ENCODE measurements at places on chromosomes 6 and 20.

- DNase-seq = no peak
These were observed 302.8 kb upstream of the RNF217 start for GRCh38 chr6:124659427-124659826.

DNA sequence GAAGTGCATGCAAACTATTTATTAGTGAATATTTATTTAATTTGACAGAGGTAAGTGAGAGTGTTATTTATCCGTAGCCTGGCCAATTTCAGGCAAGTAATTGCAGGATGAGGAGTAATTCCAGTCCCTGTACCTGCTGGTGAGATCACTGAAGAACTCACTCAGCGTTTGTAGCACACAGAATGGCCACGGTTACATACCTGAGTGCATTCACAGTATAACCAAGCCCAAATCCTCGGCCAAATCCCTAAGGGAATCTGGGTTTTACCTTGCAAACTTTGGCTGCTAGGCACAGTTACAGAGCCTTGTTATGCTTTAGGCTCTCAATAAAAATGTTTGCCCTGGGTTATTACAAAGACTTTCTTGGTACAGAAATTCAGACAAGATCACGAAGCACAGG is 93.3 kb downstream of the KCNQ5 start:
- no peak for DNase-seq

- no peak for DNase-seq
These were observed 148.4 kb downstream of the CARMIL1 start for GRCh38 chr6:25427549-25427948.

DNA sequence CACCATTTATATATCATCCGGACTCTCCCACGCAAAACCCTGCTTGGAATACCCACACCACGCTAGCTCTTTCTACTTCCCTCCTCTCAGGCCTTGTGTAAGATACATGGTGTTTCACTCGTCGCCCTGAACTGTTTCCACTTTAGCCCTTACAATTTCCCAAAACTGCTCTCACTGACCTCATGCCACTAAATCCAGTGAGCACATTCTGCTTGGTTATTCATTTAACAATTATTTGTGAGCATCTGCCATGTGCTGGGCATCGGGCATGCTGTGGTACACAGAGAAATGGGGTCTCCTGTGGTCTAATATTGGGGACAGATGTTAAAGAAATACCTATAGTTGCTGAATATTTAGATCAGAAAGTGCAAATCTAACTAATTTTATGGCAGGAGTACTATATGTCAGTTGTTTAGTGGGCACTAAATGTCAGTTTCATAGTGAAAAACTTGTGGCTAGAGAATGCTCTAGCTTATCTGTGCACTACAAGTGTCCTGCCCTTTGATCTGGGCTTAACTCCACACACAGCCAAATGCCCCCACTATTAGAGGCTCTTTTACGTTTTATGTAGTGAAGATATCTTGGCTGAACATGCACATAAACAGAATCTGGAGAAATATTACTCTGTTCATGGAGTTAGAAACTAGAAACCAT is 41.0 kb downstream of the PLEKHG1 start:
- no peak for DNase-seq

DNA sequence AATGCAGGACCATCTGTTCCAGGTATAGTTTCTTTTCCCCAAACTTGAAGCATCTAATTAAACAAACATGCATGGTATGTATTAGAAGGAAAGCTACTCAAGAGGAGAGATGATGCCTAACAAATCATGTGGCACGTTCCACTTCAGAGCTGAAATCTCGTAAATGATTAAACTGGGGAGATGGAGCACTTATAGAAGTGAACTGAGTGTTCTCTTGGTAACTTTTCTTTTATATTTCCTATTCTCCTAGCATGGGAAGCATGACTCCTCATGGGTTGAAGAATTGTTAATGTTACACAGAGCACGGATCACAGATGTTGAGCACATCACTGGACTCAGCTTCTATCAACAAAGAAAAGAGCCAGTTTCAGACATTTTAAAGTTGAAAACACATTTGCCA is 61.1 kb downstream of the CCN2 start:
- DNase-seq = no peak

DNA sequence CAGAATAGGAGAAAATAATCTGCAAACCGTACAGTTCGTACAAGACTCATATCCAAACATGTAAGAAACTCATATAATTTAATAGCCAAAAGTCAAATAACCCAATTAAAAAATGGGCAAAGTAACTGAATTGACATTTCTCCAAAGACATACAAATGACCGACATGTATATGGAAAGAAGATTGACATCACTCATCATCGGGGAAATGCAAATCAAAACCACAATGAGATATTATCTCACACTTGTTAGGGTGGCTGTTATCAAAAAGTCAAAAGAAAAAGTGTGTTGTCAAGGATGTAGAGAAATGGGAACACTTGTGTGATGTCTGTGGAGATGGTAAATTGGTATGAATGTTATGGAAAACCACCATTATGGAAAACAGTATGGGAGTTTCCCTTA is 70.5 kb upstream of the STXBP5 start:
- DNase-seq = no peak

- no peak for DNase-seq
These were observed 166.7 kb downstream of the DLL1 start for GRCh38 chr6:170124150-170124549.

DNA sequence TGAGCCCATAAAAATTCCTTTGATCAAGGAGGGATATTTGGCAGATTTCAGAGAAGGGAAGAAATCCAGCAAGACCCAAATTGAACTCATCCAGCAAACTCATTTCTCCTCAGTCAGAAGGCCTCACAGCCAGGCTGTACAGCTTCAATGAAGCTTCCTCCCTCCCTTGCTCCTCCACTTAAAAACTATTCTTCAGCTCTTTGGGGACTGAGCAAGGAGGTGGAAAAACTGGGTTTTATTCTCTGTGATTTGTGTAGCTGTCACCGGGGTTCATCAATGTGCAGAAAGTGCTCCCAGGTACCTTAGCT is 158.7 kb upstream of the ZNF184 start:
- no peak for DNase-seq

GRCh38 chr6:409370-409972 is 17.9 kb downstream of the IRF4 start:
- DNase-seq = no peak

GRCh38 chr6:28981833-28982475 is 23.2 kb downstream of the ZNF311 start:
- peak; percentile 71 for DNase-seq

DNA sequence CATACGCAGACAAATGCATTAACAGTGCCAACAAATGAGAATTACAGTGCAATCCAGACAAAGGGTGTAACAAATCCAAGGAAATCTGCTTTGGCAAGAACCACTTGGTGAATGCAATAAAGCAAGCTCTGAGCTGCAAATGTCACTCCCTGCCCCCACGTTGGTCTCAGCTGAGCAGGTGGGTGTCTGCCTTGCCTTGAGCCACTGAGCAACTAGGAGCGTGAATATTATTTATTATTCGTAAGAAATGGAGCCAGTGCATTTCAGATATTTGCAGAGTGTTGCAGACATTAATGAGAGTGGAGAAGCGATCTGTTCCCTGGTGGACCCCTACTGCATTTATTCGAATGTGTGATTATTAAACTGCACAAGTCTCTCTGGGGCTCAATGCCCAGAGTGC is 36.6 kb upstream of the F13A1 start:
- no peak for DNase-seq

DNA sequence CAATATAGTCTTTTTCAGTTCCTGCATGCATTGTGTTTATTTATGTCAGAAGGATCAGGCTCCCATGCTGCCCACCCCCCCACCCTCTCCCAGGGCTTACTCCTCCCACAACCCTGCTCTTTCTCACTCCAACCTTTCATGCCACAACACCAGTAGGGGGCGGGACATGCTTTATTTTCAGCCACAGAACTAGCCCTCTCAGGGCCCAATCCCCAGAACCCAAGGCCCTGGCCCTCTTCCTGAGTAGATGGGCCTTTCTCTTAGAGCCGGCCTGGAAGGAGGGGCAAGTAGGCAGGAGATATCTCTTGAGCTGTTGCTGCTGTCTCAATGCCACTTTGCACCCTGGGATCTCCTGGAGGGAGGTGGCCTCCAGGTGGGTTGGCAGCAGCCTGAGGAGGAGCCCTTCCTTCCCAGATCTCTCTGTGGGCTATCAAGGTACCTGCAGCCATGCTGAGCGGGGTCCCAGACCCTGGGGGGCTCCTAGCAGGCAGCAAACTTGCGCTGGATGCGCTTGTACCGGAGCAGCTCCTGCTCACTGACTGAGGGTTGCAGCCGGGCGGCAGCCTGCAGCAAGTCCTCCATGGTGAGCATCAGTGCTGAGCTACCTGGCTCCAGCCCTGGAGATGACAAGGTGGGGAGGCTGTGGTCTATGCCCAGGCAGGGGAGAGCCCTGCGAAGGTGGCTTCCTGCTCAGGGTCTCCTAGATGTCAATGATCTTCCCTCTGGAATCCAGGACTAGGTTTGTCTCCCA is 3.5 kb downstream of the GNMT start:
- peak; percentile 55 for DNase-seq

DNA sequence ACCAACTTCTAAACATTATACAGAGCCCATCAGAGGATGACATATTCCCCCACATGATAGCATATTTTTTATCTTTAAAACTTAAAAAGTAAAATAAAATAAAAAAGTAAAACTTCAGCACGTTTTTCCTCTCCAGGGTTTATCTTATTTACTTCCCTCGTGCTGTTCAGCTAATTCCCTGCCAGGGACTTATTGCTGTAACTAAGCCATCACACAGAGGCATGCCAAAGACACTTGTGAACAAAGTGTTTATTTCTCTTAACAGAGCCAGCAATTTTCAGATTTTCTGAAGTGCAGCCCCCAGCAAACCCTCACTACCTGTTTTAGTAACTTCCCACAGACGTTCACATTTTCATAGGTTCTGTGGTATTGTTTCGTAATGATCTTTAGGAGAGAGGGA is 293.8 kb downstream of the ZNF217 start:
- DNase-seq = no peak

GRCh38 chr6:127570739-127571389 is 6.1 kb upstream of the C6orf58 start:
- no peak for DNase-seq

DNA sequence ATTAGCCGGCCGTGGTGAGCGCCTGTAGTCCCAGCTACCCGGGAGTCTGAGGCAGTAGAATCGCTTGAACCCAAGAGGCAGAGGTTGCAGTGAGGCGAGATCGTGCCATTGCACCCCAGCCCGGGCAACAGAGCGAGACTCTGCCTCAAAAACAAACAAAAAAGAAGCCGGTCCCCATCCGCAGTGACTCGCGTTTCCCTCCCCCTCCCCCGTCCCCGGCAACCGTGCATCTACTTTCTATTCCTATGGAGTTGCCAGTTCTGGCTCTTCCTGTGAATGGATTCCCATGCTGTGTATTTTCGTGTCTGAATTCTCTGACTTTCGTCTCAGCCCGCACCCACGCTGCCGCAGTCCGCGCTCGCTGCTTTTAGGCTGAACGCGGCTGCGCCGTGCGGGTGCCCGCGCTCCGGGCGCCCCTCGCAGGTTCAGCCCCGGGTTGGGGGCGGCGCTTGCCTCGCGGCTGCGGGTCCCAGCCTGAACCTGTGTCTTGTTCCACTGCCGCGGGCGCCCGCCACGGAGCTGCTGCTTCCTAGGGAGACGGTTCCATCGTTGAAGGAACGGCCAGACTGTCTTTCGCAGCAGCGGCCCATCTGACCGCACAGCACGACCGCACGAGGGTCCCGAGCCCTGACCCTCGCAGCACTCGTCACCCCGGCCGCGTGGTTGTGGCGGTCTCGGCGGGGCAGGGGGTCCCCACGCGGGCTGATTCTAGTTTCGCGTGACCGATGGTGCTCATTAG is 1.1 kb upstream of the MRGBP start:
- no peak for DNase-seq

GRCh38 chr20:9322661-9323060 is 191.7 kb upstream of the LAMP5 start:
- no peak for DNase-seq

DNA sequence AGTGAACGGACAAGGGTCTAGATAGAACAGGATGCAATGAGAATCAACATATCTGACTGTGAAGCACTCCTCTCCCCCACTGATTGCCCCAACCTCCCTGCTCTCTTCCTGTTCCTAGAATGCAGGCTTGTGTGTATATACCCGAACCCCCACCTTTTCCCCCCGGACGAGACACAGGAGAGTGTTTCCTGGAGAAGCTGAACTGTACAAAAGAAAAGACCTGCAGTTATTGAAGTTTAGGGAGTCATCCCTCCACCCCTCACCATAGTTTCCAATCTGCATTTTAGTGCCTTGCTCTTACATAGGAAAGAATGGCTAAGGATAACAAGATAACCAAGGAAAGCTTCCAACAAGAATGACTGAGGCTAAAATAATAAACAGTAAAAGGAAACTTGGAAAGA is 55.5 kb upstream of the PDE10A start:
- no peak for DNase-seq

DNA sequence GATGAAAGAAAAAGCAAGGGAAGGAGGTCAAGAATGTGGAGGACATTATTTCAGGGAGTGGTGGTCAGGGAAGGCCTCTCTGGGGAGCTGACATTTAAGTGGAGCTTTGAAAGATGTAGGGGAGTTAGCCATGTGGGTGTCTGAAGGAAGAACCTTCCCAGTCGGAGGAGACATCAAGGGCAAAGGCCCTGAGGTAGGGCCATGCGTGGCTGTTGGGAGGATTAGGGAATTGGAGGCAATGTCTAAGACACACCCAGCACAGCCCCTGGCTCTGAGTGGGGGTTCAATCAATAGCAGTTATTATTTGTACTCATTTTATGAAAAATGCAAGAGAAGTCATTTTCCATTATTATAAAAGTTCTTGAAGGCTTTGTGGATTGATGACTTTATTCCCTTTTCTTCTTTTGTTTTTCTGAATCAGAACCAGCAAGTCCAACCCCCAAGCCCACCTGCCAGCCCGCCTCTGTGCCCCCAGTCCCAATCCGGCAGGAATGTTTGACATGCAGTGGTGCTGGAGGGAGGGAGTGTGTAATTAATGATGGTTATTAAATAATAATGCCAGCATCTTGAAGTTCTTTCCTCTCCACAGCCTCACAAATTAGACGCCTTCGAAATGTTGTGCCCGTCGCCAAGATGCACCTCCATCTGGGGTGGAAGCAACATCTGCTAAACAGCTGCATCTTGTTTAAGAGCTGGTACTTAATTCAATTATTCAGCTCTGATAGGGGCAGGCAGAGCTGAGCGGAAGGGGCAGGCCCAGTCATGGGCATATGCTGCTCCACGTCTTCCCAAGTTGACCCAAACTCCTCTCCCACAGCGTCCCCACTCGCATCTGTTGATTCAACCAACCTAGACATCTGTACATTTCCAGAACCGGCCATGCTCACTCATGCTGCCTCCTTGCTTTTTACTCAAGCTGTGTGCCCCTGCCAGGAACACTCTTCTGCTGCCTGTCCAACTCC is 81.3 kb upstream of the SIRPA start:
- no peak for DNase-seq

DNA sequence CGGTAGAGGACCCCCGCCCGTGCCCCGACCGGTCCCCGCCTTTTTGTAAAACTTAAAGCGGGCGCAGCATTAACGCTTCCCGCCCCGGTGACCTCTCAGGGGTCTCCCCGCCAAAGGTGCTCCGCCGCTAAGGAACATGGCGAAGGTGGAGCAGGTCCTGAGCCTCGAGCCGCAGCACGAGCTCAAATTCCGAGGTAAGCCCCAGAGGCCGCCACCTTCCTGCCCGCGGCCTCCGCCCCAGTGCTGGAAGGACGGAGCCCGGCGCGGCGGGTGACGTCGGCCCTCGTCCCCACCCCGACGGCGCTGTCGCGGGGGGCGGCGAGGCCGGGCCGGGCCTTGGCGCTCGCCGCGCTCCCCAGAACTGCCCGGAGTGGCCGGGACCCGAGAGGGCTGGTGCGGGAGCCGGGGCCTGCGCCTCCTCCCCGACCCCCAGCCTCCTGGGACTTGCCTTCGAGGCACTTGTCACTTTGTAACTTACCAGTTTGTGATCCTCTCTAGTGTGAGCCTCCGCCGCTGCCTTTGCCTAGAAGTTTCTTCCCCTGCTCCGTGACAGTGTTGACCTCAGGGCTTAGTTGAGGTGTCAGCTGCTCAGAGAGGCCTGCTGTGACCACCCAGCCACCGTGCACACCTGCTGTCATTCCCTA is 417 bp downstream of the VAPB start:
- peak; percentile 79 for DNase-seq
